ENCODE measurements at places on chromosomes 6 and 20.

- DNase-seq: no peak
Observed at GRCh38 chr6:26260725-26261490, 104.1 kb upstream of the BTN3A2 start.

- DNase-seq: no peak
Observed at GRCh38 chr6:170093658-170094596, 197.0 kb downstream of the DLL1 start.

GRCh38 chr20:44302736-44303135 is 8.3 kb downstream of the FITM2 start:
- no peak for DNase-seq

- no peak for DNase-seq
Observed at GRCh38 chr20:54028276-54029011, 42.0 kb downstream of the BCAS1 start.

GRCh38 chr6:88008831-88009231 is 38.8 kb upstream of the SPACA1 start:
- no peak for DNase-seq

GRCh38 chr20:16975682-16976081 is 227.5 kb downstream of the OTOR start:
- no peak for DNase-seq

GRCh38 chr6:166954118-166954713 is 2.1 kb downstream of the RNASET2 start:
- no peak for DNase-seq

GRCh38 chr20:1033751-1034414 is 31.8 kb upstream of the RSPO4 start:
- peak; percentile 6 for DNase-seq

DNA sequence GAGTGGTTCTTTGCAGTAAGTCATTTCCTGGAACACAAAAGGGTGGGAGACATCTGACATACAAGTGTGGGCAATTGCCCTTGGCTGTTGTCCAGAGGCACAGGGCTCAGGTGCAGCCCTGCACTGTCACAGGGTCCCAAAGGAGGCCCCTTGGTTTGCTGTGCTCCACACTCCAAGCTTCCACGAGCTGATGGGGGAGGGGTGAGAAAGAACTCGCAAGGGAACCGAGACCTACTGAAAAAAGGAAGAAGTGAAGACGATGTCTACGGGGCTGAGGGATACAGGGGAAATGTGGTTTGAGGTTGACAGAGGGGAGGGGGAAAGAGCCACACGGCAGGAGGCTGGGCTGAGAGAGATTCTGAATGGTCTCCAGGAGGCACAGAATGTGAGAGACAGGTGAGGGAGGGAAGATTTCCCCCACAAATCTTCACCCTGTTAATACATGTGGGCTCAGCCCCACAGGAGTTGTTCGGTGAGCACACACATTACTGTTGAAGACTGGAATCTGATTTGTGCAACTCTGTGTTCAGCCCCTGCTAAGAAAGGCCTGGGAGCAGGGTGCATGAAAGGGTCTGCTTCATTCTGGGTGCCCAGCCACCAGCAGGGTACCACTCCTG is 123.4 kb downstream of the LY86 start:
- no peak for DNase-seq

GRCh38 chr6:157107915-157108651 is 215.2 kb downstream of the TMEM242 start:
- DNase-seq: no peak

GRCh38 chr20:59105581-59105980 is 58.0 kb upstream of the ZNF831 start:
- no peak for DNase-seq

DNA sequence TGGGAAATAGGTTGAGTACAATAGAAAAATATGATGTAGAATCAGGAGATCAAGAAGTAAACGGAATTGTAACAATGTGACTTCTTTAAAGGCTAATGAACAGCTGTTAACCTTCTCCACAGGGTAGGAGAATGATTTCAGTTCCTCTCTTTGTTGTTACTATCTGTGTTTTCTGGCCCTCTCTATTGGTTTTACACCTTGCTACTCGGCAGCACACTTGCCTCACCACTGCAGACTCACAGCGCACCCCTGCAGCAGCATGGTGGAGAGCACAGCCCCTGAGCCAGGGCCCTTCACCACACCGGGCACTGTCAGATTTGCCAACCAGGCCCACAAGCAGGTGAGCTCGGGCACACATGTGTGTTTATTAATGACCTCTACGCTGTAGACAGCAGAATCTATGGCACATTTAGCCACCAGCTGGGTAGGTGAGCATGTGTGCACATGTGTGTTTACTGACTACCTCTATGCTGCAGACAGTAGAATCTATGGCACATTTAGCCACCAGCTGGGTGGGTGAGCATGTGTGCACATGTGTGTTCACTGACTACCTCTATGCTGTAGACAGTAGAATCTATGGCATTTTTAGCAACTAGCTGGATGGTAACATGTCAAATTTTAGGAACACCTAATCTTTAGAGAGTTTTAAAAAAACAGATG is 16.8 kb downstream of the SFT2D1 start:
- no peak for DNase-seq

GRCh38 chr6:149166336-149166735 is 151.2 kb upstream of the TAB2 start:
- DNase-seq: no peak

GRCh38 chr6:63636518-63637021 is 968 bp downstream of the PHF3 start:
- DNase-seq: peak; percentile 59

GRCh38 chr6:12865671-12866181 is 149.2 kb downstream of the PHACTR1 start:
- no peak for DNase-seq

DNA sequence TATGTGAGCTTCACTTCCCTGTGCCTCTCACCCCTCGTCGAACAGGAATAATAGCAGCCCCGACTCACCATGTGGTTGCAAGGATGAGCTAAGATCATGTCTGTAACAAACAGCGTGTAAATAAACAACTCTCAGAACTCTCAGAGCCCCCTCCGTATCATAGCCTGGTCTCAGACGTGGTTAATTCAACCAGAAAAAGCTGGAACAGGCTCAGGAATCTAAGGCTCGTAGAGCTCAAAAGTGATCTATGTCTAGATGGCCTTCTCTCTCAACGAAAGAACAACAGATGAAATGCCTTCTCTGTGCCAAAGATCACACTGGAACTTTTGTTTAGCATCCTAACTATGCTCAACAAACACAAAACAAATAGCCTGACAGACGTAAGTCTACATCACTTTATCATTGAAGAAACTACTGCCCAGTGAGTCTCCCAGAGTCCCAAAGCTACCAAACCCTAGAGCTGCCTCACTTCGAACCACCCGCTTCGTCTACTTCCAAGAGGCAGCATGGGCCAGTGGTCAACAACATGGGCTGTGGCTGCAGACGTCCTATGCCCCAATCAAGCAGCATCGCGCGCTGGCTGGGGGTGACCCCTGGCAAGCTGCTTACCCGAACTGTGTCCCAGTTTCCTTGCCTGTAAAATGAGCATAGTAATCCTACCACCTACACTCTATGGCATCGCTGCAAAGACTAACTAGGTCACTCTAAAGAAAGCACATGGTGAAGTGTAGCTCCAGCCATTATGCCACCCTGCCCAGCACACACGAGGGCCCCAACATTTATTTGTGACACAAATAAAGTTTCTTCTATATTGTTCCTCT is 35.1 kb downstream of the NFATC2 start:
- no peak for DNase-seq

DNA sequence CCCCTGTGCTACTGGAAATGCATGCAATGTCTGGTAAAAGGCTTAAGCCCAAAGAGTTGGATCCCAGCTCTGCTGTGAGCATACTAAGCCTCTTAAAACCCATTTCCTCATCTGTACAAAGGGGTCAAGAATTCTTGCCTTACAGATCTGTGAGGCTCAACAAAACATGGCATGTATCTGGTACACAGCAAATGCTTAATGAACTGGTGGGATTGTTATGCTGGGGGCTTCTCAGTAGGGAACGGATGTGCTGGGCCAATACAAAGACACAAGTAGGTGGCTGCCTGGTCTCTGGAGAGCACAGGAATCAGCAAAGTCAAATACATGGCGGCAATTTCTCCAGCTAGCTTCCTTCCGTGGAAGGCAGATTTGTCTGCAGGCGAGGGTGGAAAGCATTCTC is 62.3 kb downstream of the LAMP5 start:
- peak; percentile 53 for DNase-seq

- peak; percentile 54 for DNase-seq
Observed at GRCh38 chr6:13194852-13195251, 133.5 kb downstream of the TBC1D7 start.

DNA sequence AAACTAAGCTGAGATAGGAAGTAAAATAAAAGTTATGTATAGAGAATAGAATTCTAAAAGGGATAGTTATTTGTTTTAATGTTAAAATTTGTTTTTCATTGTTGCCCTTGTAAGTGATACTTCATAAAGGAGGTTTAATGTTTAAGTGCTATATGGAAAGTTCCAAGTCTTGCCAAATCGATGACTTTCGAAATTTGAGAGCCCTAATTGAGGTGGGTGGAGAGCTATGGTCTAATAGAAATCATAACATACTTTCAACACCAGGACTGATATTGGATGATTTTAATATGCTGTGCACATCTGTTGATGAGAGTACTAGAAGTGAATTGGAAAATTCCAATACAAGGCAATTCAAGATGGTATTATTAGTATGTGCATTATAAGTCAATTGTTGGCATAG is 64.6 kb downstream of the RNF144B start:
- DNase-seq: no peak

- DNase-seq: no peak
Observed at GRCh38 chr6:15911753-15912504, 217.0 kb upstream of the MYLIP start.

GRCh38 chr20:62887152-62887859 is 25.7 kb upstream of the TCFL5 start:
- no peak for DNase-seq

DNA sequence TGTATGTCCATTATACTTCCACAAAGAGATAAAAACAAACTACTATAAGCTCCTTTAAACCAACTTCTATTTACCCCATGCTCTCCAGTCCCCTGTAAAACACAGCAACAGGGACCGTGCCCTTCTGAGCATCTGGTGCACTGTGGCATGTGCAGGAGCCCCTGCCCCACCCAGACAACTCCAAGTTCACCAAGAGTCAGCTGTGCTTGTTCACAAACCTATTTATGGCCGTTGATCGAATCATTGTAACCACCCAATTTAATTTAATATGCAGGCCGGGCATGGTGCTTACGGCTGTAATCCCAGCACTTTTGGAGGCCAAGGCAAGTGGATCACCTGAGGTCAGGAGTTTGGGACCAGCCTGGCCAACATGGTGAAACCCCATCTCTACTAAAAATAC is 13.7 kb upstream of the BLCAP start:
- no peak for DNase-seq

- peak; percentile 81 for DNase-seq
Observed at GRCh38 chr6:3001773-3002293, 2.1 kb downstream of the NQO2 start.

- DNase-seq: no peak
Observed at GRCh38 chr6:107129370-107129925, 14.1 kb upstream of the BEND3 start.

DNA sequence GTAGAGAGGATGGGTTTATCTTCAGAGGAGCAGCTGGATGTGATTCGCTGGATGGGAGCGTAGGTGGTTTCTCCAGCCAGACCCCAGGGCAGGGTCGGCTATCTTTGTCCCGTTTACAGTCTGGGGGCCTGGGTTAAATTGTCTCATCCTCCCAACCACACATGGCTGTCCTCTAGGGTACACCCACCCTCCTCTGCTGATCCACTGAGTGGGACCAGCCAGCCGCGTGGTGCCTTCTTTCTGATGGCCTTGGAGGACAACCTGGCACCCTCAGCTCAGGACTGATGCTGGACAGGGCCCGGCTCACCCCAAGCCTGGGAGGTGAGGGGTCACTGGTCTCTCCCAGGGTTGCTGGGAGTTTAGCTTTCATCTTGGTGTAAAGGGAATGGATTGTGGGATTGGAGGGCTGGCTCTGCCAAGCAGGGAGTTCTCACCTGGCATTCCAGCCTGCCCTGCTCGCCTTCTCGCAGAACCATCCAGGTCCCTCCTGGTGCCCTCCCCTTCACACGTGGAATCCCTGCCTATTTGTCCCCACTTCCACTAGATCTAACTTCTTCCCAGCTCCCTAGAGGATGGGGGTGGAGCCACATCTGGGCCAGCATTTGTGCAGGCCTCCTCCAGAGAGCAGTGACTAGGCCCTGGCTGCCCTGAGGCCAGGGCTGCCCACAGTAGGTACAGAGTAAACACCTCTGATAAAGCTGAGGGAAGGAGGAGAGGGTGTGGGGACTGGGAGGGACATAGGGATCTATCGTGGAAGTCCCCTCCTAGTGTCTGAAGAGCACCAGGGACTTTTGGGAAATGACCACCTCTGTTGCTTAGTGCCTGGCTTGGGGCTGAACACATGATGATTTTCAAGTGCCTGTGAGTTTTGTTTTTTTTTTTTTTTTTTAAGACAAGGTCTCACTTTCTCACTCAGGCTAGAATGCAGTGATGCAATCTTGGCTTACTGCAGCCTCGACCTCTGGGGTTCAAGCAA is 1.6 kb downstream of the ITPR3 start:
- DNase-seq: no peak

DNA sequence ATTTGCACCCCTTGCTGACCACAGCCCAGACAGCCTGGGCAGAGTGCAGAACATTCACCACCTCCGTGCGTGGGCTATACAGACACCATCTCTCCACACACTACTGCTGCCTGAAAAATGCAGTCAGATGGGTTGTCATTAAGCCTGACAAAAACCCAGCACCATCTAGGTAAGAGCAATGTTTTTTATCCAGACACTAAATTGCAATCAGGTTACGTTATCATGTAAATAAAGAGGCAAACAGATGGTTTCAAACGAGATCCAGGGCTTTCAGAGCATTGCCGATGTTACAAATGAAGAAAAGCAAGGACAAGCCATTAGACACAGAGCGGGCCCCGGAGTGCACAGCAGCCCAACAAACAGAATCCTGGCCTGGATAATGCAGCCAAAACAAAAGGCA is 269.6 kb downstream of the PKHD1 start:
- DNase-seq: no peak

DNA sequence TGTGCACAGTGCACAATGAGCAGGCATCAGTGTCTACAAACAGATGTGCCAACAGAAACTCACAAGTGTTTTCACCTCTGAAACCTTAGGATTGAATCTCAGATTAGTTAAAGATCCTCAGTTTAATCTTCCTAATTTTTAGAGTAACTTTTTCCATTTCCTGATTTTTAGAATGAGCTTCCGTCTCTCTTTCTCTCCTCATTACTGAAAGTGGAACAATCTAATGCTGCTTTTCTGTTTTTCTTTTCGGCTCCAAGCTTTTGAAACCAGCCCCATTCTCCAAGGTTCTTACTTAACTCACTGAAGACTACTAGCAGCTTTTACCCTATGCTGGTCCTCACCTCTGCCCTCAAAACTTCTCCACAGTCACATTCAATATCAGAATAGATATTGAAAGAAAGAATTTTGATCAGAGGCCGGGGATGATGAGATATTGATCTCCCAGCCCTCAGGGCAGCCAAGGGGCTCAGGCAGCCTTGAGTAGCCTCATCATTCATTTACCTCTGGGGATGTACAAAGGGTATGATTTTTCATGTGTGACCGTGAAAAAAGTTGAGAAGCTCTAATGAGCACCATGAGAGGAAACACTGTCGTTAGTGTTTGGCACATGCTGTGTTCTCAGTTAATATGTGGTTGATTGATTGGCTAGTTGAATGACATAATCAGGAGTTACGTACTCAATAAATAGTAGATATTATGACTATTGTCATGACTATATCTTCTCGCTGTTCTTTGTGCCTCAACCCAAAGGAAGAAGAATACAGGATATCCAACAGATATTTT is 11.9 kb upstream of the STK38 start:
- DNase-seq: no peak

GRCh38 chr6:170069611-170070010 is 221.3 kb downstream of the DLL1 start:
- no peak for DNase-seq

GRCh38 chr6:34900321-34901031 is 11.4 kb downstream of the ANKS1A start:
- no peak for DNase-seq

Measured in NCI-H82 (cell line).